ENCODE measurements at places on chromosomes 2 and 18. TPM values are rescaled to one million over a fixed set of nuclear protein-coding genes. Genes with fewer than 3 reads are reported as not detected.

The HNRNPA3 gene
- total RNA-seq, result 72.6 TPM

The PCARE gene
- not detected for total RNA-seq

The GKN1 gene
- not detected for total RNA-seq

The MARCHF4 gene
- 5.7 TPM for total RNA-seq

The MRO gene
- total RNA-seq, result 0.16 TPM

The TEX44 gene
- not detected for total RNA-seq

The IL36RN gene
- total RNA-seq, result not detected

The NOSTRIN gene
- total RNA-seq, result 6.1 TPM

The TRABD2A gene
- total RNA-seq, result 0.38 TPM

The GULP1 gene
- 7.1 TPM for total RNA-seq

The MEIS1 gene
- total RNA-seq, result 1.6 TPM

The ICOS gene
- not detected for total RNA-seq

The CTAGE1 gene
- not detected for total RNA-seq

The DTNB gene
- 4.2 TPM for total RNA-seq

The ALPG gene
- not detected for total RNA-seq

The SH3RF3 gene
- 3.1 TPM for total RNA-seq

The EGR4 gene
- not detected for total RNA-seq

The COL5A2 gene
- total RNA-seq, result 28.2 TPM

The CRACDL gene
- 2.9 TPM for total RNA-seq

The ZSWIM2 gene
- total RNA-seq, result 0.13 TPM

Data from bladder microvascular endothelial cell (primary cell).